ENCODE measurements at places on chromosomes 12 and 14.

GRCh38 chr14:90295870-90296516 lies 35.7 kb downstream of the NRDE2 start:
- DNase-seq, result no peak

DNA sequence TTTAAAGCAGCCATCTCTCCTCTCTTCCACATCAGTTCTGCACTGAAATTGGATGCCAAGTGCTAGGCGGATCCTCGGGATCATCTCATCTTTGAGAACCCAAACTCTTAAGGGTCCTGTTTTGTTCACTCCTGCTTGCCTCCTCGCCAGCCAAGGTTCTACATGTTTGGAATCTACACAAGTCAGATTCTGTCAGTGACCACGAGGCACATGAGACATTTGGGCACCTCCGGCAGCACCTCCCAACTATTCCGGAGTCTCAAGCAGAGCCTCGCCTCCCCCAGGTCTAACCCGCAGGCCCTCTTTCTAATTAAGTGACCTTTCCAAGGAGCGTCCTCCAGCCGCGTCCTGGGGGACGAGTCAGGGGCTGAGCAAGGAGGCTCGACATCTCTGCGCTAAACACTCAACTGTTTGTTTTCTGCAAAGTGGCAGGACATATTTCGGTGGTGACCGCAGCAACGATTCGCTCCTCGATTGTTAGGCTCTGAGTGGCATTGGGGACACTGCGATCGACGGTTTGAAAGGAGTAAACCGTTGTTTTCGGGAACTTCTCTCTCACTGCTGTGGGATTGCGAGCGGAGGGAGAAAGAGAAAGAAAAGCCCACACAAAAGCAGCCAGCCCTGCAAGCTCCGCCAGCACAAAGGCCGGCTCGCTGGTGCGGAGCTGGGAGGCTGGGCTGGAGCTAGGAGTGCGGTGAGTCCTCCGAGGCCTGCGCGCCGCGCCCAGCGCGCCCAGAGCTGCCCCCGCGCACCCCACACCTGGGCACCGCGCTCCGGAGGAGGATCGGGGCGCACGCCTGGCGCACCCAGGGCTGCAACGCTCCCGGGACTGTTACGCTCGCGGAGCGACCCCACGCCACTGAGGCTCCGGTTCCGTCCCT lies 640 bp downstream of the ARMH4 start:
- DNase-seq, result no peak

DNA sequence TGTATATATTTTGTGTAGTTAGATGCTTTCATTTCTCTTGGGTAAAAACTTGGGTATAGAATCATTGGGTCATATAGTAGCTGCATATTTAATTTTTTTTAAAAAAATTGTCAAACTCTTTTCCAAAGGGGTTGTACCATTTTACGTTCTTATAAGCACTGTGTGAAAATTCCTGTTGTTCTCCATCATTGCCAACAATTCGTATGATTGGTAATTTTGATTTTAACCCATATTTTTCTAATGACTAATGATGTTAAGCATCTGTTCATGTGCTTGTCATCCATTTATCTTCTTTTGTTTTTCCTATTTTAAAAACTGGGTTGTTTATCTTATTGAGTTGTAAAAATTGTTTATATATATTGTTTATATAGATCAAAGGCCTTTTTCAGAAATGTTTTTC lies 77.4 kb downstream of the OTOGL start:
- DNase-seq, result no peak

DNA sequence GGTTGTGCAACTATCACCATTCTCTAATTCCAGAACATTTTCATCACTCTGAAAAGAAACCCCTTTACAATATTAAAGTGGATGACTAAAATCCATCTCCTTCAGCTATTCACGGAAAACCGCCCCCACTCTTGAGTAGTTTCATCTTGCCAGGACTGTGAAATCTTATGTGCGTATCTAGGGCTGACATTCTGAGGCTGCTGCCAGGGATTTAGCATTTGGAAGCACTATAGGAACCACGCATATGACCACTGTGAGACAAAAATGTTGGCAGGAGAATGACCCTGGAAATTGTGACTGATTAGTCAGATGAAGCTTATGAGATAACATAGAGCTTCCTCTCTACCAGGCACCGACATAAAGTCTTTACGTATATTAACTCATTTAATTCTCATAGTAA lies 305.2 kb upstream of the PDE3A start:
- no peak for DNase-seq

DNA sequence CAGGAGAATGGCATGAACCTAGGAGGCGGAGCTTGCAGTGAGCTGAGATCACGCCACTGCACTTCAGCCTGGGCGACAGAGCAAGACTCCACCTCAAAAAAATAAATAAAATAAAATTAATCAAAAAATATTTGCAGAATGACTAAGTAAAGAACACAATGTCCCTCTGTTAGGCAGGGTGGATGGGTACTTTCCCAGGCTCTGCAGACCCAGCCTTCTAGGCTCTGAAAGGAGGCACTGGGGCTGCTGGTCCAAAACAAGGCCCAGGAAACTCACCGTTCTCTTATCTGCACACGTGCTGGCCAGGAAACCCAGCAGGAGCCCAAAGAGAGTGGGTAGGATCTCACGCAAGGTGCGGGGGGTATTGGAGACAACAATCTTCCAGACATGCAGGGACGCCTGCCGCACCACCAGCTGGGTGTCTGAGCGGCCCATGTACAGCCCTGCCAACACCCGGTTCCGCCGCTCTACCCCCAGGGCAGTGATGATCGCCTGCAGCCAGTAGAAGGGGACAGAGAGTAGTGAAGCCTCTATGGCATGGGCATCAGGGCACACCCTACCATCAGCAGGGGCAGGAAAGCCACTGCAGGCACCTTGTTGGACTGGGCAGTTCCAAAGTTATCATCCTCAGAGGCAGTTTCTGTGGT lies 25.8 kb upstream of the RAB35 start:
- DNase-seq, result no peak

GRCh38 chr12:5856692-5857091 lies 88.4 kb downstream of the ANO2 start:
- no peak for DNase-seq

GRCh38 chr12:12788675-12789368 lies 3.4 kb downstream of the APOLD1 start:
- DNase-seq, result no peak

DNA sequence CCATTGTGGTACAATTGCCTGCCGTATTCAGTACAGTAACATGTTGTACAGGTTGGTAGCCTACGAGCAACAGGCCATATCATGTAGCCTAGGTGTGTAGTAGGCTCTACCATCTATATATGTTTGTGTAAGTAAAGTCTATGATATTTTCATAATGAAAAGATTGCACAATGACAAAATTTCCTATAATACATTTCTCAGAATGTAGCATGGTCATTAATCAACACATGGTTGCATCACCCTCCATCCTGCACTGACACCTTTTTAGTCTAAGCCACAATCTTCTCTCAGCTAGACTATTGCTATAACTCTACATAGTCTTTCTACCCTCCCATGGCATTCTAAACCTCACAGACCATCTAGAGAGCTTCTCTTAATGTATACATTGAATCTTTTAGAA lies 158.5 kb upstream of the HMGA2 start:
- DNase-seq, result no peak

DNA sequence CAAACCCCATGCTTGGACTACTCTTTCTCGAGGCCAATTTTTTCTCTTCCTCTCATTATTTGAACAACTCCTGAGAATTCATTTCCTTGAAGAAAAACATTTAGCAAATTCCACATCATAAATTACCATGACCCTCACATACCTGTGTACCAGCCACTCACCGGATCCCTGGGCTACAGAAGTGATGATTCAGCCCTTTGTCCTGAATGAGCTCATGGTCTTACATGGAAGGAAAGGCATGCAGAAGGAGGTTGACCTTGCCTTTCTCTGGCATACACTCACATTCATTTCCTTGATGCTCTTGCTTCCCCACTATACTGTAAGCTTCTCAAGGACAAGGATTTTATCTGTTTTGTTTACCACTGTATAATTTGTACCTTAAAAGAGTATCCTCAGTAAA lies 191.5 kb downstream of the SLC5A8 start:
- no peak for DNase-seq

DNA sequence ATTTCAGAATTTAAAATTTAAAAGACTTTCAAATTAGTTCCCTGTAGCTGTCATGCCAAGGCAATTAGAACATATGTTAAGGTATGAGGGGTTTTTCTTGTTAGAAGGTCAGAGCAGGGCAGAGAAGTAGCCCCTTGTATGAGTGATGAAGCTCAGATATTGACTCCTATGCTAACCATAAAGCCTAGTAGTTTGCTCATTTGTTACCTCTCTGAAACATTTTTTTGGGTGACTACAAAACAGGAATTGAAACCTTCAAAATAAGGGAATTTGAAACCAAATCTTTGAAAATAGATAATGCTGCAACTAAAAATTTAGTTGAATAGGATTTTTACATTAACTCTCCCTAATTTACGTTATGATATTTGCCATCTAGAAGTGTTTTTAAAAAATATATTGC lies 333.5 kb downstream of the NAV3 start:
- DNase-seq, result no peak

GRCh38 chr12:100716945-100717732 lies 77.4 kb upstream of the ANO4 start:
- DNase-seq, result no peak

DNA sequence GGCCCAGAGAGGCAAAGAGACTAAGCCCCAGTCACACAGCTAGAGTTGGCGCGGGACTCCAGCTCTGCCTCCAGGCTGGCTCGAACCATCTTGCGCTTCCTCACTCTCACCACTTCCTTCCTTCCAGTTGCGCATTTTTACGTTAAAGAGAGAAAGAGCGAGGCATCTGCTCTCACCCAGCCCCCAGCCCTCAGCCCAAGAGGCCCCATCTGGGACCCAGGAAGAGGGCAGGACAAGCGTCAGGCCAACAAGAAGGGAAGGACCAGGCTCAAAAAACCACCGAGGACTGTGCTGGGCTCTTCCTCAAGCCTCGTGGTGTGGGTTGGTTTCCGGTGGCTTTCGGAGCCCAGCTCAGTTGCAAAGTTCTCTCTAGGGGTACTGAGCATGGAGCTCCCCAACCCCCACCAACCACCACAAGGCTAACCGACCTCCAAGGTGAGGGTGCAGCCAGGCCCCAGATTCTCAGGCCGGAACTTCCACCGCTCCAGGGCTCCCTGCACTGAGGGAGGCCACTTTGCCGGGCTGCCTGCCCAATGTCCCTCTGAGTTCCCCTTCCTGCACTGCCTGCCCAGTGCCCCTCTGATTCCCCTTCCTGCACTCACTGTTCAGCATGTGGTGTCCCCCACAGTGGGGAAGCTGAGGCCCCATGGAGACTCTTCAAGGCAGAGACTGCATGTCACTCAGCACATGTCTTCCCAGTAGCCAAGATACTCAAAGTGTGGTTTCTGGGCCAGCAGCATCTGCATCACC lies 35.9 kb downstream of the TESC start:
- DNase-seq, result no peak

DNA sequence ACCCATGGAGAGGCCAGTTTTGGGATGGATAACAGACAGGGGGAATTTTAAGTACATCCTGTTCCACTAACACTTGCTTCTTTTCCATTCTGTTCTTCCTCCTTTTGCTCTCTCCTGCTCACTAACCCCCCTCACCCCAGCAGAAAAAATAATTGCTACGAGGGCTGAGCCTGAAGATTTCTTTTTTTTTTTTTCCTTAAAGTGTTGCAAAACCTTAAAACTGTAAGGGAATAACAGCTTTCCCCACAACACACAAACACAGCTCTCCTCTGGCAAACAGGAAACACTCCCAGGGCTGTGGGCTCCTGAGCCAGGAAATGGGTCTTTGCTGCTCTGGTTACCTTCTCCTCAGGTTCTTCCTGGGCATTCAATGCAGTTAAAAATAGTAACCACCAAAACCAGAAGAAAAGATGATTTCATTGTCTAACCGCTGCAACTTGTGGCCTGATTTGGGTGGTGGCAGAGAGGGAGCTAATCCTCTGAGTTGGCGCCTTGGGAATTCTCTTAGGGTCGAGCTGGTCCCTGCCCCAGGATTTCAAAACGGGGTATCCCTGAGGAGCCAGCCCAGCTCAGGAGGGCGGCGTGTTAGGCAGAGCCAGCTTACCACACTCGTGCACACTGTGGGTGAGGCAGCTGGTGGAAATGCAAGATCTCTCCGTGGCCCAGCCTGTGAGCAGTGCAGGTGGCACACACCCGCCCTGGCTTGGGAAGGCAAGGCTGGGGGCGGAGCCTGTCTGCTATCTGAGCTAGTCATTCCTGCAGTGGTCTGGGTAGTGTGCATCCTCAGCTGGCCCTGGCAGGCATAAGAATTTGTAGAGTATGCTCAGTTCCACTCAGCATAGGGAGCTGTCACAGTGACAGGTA lies 17.1 kb upstream of the EMP1 start:
- DNase-seq, result no peak

DNA sequence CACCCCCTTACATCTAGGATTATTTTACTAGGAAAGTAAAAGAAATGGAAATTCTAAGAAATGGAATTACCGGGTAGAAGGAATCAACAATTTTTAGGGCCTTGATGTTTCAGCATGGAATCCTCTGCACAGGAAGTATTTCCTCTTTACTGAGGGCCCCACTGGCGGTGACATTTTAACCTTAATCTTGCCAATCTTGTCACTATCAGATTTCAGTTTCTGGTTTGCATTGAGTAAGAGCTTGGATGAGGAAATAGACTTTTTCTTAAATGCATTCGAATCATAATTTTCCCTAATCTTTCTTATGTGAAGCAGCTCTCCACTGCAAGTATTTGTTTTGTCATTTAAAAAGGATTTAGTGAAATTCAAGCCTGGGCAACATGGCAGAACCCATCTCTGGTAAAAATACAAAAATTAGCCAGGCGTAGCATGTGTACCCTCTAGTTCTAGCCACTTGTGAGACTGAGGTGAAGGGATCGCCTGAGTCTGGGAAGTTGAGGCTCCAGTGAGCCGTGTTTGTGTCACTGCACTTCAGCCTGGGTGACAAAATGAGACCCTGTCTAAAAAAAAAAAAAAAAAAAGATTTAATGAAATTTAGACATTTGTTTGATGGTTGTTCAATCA lies 40.7 kb downstream of the TPCN1 start:
- peak; percentile 5 for DNase-seq

GRCh38 chr14:102708494-102708893 lies 68.8 kb upstream of the TRAF3 start:
- DNase-seq, result no peak

DNA sequence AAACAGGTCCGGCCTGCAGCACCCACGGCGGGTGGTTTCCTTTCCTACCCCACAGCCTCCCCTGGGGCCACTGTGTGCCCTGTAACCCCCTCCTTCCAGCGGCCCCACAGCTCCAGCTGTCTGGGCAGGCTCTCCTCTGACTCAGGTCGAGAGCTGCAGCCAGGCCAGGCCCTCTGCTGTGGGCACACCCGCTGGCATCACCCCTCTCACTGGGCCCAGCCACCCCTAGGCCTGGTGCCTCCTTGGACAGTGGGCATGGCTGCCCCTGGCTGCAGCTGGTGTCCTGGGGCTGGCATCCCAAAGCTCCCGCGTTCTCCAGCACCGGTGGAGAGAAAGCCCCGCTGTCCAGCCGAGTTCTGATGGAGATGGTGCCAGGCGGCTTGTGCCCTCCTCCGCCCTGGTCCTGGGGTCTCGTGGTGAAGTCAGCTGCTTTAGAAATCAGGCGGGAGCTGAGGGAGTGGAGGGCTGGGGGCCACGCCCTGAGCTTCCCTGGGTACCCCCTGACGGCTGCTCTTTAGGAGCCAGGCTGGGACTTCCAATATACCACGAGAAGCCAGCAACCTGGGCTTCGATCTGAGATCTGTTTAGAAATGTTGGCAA lies 114.9 kb downstream of the KIF26A start:
- no peak for DNase-seq

GRCh38 chr12:65930114-65930828 lies 106.0 kb downstream of the HMGA2 start:
- DNase-seq, result no peak

GRCh38 chr14:103856105-103856504 lies 8.7 kb upstream of the PPP1R13B start:
- DNase-seq, result no peak
